ENCODE measurements at places on chromosomes 6 and 20.

GRCh38 chr6:10332111-10332510, 82.8 kb downstream of the TFAP2A start:
- DNase-seq, result no peak

DNA sequence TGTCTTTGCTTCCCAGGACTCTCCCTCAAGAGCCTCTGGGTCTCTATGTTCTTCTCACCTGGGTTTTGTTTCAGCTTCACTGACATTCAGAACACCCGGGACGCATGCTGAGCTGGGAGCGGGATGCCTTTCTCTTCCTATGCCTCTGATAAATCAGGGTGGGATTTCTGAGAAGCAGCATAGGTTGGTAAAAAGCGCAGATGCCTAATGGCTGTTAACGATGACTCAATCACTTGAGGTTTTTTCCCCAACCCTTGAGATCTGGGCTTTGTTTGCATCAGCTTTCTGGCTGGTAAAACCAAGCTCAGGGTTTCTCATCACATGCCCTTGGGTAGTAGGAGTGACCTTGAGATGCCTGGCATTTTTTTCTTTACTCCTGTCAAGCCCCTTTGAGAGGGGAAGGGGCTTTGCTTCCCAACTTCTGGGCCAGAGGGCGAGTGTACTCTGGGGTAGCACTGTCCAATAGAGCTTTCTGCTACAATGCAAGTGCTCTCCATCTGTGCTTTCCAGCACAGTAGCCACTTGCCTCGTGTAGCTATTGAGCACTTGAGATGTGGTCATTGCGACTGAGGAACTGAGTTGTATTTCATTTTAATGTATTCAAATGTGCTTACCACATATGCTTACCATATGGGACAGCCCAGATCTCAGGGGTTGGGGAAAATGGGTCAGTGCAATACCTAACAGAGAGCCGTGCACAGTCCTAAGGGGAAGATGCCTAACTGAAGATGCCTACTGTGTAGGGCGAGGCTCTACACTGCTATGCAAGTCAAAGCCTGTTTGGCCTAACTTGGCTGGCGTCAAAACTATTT, 69.1 kb downstream of the PPP1R14C start:
- peak; percentile 9 for DNase-seq

- DNase-seq, result no peak
These were observed 47.4 kb downstream of the RBM38 start for GRCh38 chr20:57438552-57438951.

DNA sequence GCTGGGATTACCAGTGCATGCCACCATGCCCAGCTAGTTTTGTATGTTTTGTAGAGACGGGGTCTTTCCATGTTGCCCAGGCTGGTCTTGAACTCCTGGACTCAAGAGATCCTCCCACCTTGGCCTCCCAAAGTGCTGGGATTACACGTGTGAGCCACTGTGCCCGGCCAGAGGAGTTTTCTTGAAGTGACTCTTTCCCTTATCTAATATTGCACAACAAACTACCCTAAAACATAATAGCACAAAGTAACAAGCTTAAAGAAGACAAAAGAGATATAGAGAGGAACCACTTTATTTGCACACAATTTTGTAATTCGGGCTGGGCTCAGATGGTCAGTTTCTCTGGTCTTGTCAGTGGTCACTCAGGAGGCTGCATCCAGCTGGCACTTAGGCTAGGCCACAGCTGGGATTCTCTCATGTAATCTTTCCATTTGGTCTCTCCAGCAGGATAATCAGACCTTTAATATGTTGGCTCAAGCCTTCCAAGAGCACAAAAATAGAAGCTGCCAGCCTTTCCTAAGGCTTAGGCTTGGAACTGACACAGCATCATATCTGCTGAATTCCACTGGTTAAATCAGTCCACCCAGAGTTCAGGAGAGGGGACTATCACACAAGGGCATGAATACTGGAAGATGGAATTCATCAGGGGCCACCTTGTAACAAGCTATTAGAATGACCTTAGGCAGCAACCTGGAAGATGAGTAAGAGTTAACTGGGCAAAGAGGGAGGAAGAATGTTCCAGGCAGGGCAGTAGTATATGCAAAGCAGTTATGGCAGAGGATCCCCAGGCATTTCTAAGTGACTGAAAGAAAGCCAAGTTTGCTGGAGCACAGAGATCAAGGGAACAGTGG, 56.7 kb upstream of the PNRC1 start:
- no peak for DNase-seq

- DNase-seq, result no peak
These were observed 144.7 kb upstream of the ZNF217 start for GRCh38 chr20:53738039-53738944.

DNA sequence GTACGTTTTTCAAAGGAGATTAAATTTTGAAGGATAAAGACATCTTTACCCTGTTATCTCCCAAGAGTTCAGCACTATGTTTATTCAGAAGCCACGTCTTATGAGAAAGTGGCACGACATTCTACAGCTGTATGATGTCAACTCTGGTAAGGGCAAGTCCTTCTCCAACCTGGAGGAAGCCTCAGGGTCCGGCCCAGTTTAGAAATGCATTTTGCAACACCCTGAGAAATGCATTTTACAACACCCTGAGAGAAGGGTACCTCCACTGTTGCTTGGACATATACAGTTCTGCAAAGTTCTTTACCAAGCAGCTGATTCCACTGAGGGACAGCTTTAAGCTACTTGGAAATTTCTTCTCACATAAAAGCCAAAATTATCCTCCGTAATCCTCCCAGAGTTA, 17.5 kb downstream of the NAPB start:
- DNase-seq, result no peak

- DNase-seq, result no peak
These were observed 140.8 kb upstream of the ARMC2 start for GRCh38 chr6:108707328-108707976.

GRCh38 chr6:117568831-117569410, 33.4 kb downstream of the GOPC start:
- DNase-seq, result peak; percentile 52

DNA sequence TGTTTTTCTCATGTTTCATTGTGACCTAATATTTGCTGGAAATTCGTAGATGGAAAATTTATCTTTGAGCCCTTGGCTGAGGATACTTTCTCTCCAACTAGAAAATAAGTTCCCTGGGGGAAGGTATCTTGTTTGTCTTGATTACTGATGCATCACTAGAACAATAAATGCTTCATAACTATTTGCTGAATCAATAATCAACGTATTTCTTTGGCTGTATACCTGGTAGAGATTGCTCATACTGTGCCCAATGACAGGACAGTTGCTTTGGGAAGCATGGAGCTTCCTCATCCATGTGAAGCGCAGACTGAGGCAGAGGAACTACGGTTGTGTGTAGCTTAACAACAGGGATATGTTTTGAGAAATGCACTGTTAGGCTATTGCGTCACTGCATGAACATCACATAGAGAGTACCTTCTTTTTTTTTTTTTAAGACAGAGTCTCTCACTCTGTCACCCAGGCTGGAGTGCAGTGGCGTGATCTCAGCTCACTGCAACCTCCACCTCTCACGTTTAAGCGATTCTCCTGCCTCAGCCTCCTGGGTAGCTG, 34.2 kb upstream of the RPN2 start:
- no peak for DNase-seq

GRCh38 chr6:144898741-144899140, 613.6 kb downstream of the UTRN start:
- no peak for DNase-seq
